ENCODE measurements at places on chromosomes 5 and 9.

DNA sequence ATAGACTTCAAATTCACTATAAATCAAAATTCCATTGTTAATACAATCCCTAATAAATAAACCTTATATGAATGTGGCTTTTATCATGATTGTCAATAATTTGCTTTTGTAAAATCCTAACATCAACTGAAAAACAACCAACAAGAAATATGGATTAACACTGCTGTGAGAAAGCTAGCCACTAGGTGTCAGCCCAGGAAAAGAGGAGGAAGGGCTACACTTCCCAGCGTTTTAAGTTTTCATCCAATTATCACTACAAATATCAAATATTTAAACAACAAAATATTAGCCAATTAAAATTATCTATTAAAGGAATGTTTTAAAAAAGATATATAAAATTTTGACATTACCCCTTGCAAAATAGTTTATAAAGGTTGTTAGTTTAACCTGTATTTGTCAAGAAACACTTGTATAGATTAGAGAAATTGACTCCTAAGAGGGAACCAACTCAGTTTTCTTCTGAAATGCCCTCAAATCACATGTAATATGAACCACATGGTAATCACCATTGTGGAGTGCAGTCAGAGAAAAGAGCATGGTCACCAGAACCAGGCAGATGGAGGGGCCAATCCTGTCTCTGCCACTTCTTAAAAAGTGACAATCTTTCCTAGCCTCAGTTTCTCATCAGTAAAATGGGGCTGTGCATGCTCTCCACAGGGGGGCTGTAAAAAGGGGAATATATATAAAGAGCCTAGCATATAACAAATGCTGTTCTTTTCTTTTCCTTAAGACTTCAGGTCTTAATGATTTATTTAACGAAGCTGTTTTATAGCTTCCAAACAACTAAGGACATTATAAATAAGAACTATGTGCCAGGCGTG is 188.2 kb downstream of the CRB2 start:
- DNase-seq: no peak

GRCh38 chr9:92292338-92293074 is 991 bp downstream of the IARS1 start:
- DNase-seq: no peak

DNA sequence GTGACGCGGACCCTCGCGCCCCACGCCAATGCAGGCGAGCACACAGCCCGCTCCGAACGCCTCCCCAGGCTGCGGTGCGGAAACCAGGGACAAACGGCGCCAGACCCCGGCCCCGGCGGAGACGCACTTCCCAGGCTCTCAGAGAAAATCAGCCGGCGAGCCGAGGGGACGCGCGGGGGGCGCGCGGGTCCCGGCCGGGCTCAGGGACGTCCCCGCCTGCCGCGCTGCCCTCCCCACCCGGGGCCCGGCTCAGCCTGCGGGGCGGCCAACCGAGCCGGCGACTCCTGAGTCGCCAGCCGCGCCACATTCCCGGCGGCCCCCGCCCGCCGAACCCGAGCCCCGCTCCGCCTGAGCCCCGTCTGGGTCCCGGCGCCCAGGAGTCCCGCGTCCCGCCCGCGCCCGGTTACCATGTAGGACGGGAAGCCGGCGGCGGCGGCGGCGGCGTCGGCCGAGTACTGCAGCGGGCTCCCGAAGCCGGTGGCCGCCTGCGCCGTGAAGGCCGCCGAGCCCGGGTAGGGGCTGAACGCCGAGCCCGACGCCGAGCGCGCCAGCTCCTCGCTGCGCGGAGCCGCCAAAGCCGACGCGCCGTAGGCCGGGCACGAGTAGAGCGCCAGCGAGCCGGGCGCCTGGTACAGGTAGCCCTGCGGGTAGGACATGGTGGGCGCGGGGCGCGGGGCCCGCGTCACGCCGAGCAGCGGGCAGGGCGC is 566 bp downstream of the IRX2 start:
- DNase-seq: peak; percentile 54

- DNase-seq: no peak
Measured at GRCh38 chr5:88045931-88046461, 222.6 kb downstream of the TMEM161B start.

DNA sequence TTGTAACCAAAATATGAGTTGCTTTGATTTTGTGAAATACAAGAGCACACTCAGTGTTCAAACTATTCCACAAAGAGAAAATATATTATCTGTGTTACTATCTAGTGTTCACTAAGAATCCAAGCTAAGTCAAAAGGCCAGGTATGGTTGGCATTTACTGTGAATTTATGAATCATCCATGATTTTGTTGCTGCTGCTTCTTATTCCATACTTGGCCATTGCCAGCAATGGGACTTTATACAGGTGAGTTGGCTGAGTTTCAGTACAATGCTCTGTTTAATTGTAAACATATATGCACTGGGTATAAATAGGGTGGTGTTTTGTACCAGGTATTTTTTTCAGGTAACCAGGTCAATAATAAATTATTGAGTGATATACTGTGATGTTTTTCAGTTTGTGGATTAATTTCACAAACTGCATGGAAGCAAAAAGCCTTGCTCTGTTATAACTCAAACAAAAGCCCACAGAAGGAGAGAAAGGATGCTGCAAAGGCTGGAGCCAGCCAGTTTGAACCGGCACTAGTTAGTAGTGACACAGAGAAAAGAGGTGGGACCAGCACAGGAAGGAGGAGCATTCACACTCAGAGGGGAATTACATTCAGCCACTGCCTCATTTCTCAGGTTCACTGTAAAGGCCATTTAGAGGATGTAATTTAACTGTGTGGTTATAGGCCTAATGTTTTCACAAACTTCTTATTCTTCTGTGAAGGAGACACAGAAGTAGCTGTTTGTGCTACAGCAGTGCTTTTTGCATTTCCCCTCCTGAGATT is 381.8 kb downstream of the ADGRV1 start:
- no peak for DNase-seq

- DNase-seq: no peak
Measured at GRCh38 chr5:67002832-67003684, 193.5 kb downstream of the CD180 start.

GRCh38 chr5:528629-529511 is 4.6 kb upstream of the SLC9A3 start:
- DNase-seq: no peak

DNA sequence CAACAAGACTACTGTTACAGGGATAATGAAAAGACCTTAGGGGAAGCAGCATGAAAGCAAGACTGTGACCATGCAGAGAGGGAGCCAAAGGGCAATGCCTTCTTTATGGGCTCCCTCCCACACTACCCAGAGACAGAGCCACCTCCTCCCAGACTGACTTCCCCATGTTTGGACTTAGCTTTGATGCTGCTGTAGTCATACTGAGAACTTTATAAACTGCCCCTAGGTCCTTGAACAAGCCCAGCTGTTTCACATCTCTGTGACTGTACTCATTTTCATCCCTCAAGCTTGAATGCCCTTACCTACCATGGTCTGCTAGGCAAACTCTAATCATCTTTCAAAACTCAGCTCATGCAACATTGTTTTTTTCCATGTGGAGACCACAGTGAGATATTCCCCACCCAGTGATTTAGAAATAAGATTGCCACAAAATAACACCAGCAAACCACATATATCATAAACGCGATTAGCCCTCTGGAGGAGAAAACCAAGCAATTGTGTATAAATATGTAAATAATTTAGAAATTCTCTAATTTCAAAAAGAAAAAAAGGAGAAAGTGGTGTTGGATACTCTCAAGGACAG is 23.4 kb upstream of the FAM169A start:
- no peak for DNase-seq

GRCh38 chr5:110169461-110169860 is 479.7 kb downstream of the MAN2A1 start:
- no peak for DNase-seq

DNA sequence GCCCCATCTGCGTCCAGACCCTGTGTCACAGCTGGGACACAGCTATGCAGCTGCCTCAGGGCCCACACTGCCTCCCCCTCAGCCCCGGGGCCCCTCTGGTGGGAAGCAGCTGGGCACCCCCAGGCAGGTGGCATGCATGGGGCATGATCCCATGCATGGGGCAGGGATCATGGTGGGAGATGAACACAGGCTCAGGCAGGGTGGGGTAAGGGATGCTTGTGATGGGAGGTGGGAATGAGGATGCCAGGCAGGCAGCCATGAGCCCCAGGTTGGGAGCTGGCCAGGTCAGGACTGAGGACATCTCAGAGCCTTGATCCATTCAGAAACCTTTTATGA is 19.7 kb downstream of the EEIG1 start:
- DNase-seq: no peak

GRCh38 chr9:86589273-86589672 is 235.1 kb upstream of the TUT7 start:
- DNase-seq: no peak

DNA sequence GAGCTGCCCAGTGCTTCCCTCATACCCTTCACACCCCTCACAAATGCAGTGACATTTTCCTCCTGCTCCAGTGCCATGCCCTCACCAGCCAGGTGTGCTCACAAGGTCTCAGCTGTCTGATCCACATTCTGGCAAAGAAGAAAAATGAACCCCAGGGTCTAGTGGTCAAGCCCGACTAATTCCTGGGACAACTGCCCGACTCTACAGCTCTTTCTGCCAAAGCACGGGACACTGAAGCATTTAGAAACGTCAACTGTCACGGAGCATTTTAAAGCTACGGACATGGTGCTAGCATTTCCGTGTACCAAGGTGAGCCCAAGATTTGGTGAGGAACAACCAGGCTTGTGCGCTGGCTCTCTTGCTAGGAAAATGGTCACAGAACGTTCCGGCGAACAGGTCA is 56.8 kb upstream of the PHYKPL start:
- no peak for DNase-seq

GRCh38 chr9:97124256-97124655 is 85.3 kb upstream of the CTSV start:
- DNase-seq: no peak

- DNase-seq: no peak
Measured at GRCh38 chr5:100479079-100479688, 56.0 kb upstream of the FAM174A start.

GRCh38 chr5:103657301-103657700 is 94.7 kb upstream of the NUDT12 start:
- DNase-seq: no peak

DNA sequence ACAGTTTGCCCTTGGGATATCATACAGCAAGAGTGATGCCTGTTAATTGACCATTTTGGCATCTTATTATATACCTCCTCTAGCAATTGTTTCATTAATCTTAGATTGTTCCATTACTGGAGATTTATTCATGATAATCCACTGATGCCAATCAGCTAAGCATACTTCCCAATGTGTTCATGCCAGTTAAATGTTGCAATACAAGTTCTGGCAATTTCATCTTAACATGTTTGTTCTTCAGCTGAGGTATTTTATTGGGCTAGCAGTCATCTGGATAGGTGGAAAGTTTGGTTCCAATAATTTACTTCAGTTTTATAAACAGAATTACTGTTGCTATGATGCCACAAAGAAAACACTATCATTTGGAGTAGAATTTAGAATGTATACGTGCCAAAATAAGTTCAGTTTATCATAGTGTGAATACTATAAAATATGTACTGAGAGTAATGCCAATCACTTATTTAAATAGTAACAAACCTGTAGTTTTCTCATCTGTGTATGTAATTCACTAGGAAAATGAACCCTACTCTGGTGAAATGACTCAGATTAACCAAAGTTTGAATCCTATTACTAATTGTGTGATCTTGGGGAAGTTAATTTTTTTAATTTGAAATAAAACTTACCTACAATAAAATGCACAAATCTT is 27.9 kb upstream of the IL31RA start:
- DNase-seq: no peak

- DNase-seq: no peak
Measured at GRCh38 chr5:54194318-54194717, 116.1 kb downstream of the ARL15 start.

- no peak for DNase-seq
Measured at GRCh38 chr9:106934442-106935238, 71.7 kb downstream of the ZNF462 start.

DNA sequence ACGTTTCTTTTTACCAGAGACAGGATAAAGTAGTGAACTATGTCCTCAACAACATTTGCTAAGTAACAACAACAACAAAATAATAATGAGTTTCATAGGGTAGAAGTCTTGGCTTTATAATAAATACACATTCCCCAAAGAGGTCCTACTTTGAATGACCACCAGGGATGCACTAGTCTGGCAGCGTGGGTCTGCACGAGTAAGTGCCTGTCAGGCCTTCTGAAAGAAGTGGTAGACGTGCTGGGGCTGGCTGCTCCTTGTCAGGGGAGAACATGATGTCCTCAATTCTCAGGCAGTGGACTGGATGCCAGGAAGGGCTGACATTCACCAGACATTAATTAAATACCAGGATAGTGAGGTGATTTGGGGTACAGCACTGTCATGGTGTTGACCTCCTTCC is 331.1 kb downstream of the TMEM38B start:
- no peak for DNase-seq

GRCh38 chr5:56612353-56612752 is 203.0 kb upstream of the MAP3K1 start:
- no peak for DNase-seq

GRCh38 chr9:134601764-134602163 is 39.8 kb upstream of the COL5A1 start:
- DNase-seq: peak; percentile 49

GRCh38 chr9:5450359-5451091 is at the start of gene CD274:
CD274 (plus strand) TSS chr9:5450542; CDS start chr9:5456114, 5,572 bp downstream.
- DNase-seq: peak; percentile 92

- peak; percentile 84 for DNase-seq
Measured at GRCh38 chr9:129491487-129491855, 129.4 kb downstream of the C9orf50 start.

DNA sequence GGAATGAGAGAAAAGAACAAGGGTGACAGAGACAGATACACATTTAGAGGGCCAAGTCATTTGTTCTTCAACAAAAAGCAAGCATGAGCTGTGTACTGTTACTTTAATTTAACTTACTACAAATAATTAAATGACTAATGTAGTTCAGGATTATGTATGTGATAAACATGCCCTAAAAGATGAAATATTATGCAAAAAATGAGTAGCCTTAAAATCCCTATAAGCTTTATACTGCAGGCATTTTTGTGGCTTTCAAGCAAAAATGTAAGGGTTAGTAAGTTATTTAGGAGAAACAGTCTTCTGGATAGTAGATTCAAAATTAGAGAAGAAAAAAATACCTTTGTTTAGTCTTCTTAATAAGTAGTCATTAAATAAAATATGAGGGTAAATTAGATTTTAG is 431.2 kb downstream of the CSNK1G3 start:
- DNase-seq: no peak

- DNase-seq: no peak
Measured at GRCh38 chr9:134657666-134658377, 16.2 kb downstream of the COL5A1 start.

DNA sequence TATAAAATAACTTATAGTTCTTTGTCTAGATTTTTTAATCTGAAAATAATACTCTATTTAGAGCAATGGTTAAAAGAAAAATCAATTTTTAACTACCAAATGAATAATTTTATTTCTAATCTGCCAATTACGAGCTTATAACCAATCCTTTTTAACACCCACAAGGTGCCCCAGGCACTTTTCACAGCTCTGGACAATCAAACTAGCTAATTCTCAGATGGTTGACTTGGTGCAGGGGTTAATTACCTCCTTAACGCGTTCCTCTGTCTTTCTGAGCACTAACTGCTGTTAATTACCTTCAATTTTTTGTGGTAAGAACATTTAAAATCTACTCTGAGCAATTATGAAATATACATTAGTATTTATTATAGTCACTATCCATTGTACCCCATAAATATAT is 109.6 kb upstream of the PJA2 start:
- DNase-seq: no peak
